ENCODE measurements at places on chromosomes 2 and 18.

DNA sequence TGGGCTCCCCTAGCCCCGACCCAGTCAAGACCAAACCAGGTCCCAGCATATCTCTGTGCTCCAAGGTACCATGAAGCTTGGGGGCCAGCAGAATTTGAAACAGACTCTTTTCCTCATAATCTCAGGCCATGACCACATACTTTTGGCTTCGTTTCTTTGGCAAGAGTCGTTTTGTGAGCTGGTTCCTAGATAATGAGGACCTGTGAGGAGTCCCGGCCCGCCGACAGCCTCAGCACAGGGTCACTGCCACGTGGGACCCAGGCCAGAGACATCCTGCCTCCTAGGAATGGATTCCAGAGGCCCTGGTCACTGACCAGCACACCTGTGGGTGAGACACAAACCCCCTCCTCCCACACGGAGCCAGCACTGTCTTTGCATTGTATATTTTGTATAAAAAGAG lies 73.5 kb downstream of the VAPA start:
- no peak for DNase-seq

- no peak for DNase-seq
Measured at GRCh38 chr2:178523596-178524134, 43.4 kb downstream of the PLEKHA3 start.

GRCh38 chr2:46029332-46029811 lies 267.8 kb upstream of the EPAS1 start:
- no peak for DNase-seq

- DNase-seq, result no peak
Measured at GRCh38 chr2:208493186-208493585, 86.6 kb downstream of the PTH2R start.

DNA sequence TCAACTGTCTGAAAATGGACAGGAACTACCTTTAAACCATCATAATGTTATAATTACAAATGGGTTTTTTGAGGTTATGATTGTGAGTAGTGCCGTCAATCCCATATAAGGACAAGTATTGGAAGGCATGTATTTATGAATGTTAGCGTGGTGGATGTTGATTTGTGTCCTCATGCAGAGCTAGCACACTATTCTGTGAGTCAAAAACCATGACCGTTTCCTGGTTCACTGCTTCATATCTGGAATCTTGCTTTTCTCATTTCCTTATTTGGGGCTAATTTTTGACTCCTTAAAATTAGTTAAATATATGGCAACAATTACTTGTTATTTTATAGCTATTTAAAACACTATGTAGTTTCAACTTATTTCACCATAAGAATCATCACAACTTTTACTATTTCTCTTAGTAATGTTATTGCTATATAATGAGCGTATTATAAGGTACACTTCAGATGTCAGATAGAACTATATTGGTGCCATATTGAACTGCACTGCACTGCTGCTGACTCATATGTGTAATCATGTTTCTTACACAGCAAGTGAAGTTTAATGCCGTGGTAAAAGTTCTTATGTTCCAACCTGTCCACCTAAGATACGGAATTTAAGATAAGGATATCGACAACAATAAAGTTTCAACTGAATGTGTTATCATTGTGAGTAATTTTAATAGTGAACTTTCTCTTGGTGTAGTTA lies 192.8 kb downstream of the PTGR3 start:
- no peak for DNase-seq

- no peak for DNase-seq
Measured at GRCh38 chr2:33304032-33304864, 172.2 kb upstream of the RASGRP3 start.

Measured in CD14-positive monocyte (primary cell).